Midbrain (tissue), 1 donor: ENCODE measurements at places on chromosomes 6 and 20.

DNA sequence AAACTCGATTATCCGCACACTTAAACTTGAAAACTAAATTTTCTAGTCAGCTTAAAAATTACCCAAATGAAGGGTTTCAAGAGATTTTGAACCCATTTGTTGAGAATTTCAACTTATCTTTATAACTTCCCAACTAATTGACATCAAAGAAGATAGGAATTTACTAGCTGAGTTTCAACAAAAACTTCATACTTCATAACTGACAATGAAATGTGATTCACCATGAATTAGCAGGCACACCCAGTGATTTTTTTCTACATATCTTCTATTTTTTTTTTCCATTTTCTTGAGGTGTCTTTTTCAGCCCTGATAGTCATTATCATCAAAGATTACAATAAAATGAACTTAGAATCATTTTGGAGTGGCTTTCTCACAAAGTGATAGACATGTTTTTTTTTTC lies 26.7 kb downstream of the TNFAIP3 start:
- no peak for DNase-seq

DNA sequence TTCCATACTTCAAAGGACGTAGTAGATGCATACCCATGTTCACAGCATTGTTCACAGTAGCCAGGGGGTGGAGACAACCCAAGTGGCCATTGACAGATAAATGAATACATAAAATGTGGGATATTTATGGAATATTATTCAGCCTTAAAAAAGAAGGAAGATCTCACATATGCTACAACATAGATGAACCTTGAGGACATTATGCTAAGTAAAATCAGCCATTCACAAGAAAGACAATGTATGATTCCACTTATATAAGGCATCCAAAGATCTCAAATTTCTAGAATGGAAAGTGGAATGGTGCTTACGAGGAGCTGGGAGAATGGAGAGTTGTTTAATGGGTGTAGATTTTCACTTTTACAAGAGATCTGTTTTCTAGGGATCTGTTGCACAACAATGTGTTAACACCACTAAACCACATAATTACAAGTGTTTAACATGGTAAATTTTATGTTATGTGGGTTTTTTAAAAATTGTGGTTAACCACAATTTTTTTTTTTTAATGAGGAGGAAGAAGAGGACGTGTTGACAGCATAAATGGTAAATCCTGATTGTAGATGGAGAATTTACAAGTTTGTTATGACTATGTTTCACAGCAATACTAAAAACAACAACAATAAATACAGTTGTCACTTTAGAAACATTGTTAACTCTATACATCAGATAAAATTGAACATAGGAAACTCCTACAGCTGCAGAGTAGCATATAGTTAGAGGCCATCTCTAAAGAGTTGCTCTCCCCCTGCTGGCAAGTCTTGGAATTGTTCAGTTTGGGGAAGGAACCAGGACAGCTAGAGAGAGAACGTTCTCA lies 41.6 kb downstream of the CCN2 start:
- peak; percentile 81 for DNase-seq

- DNase-seq = no peak
Measured at GRCh38 chr6:130841128-130841728, 14.0 kb downstream of the SMLR1 start.

- no peak for DNase-seq
Measured at GRCh38 chr6:31888276-31889258, 8.9 kb downstream of the EHMT2 start.

- no peak for DNase-seq
Measured at GRCh38 chr20:61837200-61837599, 228.5 kb downstream of the TAF4 start.

DNA sequence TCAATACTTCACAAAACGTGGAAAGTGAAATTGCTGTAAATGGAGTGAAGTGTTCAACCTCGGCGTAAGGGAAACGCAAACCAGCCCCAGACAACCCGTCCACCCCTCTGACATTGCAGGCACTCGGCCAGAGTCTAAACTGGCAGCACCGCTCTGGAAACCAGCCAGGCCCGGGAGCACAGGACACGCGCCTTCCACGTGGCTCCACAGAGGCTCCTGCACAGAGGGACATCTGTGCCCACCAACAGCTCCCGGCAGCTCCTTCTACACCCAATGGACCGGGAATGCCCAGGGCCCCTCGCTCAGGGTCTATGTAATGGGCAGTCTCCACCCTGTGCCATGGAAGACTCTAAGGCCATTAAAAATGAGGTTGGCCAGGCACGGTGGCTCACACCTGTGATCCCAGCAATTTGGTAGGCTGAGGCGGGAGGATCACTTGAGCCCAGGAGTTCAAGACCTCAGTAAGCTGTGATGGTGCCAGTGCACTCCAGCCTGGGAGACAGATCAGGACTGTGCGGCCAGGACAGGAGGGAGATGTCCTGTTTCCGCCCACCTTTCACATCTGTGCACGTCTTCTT lies 3.4 kb upstream of the HELZ2 start:
- DNase-seq = peak; percentile 39

GRCh38 chr20:47764154-47764733 lies 21.0 kb downstream of the SULF2 start:
- DNase-seq = no peak

DNA sequence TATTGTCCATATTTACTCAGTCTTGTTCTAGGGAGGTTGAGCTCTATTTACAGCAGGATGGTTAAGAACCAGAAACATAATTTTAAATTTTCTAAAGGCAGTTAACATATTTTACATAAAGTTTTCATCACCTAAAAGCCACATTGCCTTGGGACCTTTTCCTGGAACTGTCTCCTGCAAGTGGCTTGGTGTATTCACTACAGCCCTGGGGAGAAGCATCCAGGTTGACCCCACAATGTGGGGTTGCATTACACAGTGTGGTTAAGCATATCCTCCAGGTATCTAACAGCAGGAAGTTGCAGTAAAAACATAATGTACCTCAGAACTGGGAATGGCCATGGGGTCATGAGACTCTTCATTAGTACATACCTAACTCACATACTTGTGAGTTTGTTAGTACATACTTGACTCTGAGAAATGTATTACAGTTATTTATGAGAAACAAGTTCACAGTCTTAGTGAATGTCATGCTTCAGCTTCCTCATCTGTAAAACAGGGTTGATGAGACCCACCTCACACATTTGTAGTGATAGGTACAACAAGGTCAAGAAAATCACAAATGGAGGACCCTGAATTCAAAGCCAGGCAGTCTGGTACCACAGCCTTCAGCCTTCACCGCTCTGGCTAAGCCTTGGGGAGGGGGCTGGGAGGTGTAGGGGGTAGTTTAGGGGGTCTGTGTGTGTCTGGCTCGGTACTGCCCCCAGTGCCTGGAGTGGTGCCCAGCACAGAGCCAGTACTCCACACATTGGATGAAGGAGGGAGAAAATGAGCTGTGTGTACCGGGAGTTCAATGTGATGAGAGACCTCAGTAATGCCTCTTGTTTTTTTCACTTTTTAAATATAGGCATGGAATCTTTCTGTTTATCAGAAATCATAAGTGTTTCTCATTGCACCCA lies 52.9 kb downstream of the KAT14 start:
- no peak for DNase-seq

- no peak for DNase-seq
Measured at GRCh38 chr20:31573555-31574321, 31.4 kb upstream of the ID1 start.
